ENCODE measurements at places on chromosomes 7 and 10.

DNA sequence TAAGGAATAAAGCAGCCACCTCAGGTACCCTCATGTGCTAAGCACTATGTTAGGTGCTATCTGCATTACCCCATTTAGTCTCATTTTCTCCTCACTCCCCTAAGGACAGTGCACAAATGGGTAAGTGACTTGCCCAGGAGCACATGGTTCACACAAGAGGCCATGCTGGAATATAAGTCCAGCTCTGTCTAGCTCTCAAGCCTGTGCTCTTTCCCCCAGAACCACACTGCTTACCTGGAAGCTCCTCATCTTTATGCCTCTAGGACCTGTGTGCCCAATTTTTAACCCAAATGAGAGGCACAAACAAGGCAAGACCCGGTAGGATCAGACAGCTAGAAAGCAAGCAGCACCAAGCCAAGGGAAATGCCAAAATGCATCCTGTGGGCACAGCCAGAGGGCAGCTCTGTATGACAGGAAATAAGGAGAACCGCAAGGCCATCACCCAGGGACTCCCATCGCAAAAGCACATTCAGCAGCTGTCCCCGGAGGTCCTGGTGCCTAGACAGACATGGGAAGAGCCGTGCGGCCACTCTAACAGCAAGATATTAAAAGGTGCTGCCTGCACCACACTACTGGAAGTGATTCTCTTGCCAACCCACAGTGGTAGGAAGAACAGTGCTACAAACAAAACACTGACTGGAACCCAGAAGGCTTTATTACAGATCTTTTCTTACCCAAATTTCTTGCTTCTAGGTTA, 88.1 kb downstream of the GSAP start:
- no peak for DNase-seq

GRCh38 chr7:121485467-121486243, 89.5 kb upstream of the FAM3C start:
- DNase-seq: no peak

- DNase-seq: no peak
These were observed 18.3 kb downstream of the FZD9 start for GRCh38 chr7:73451780-73452398.

DNA sequence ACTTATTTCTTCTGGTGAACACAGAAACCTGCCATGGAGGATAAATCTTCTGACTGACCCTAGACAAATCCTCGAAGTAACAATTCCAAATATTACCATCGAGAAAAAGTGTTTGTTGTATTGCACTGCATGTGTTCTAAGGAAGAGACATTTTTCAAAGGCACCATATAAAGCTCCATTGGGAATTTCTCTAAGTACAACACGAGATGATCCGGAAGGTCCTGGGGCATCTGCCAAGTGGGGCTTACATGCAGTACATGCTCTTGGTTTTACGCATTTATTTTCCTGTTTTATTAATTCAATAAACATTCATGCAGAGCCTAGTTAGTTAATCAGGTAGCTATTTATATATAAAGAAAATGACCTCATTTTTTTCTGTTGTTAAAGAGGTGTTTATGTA, 692.0 kb upstream of the IGFBP3 start:
- DNase-seq: no peak

DNA sequence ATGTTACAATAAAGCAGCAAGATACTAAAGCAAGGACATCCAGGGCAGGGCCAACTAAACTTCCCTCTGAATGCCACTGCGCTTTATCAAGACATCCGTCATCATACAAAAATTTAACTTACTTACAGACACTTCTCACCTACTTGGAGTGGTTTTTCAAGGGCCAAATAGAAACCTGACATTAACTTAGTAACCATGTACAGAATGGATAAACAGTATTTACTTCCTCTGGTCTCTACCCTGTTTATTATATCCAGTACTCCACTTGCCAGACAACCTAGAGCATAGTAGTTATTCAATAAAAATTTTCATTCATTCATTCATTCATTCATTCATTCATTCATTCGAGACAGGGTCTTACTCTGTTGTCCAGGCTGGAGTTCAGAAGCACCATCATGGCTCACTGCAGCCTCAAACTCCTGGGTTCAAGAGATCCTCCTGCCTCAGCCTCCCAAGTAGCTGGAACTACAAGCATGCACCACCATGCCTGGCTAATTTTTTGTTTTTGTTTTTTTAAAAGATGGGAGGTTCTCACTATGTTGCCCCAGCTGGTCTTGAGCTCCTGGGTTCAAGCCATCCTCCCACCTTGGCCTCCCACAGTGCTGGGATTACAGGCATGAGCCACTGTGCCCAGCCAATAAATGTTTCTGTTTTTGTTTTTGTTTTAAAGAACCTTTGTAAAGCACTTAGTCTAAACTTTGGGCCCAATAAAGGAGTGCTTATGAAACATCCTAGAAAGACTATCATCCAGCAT, 19.0 kb downstream of the SMURF1 start:
- no peak for DNase-seq

- DNase-seq: no peak
These were observed 40.5 kb upstream of the WASL start for GRCh38 chr7:123789206-123789784.

DNA sequence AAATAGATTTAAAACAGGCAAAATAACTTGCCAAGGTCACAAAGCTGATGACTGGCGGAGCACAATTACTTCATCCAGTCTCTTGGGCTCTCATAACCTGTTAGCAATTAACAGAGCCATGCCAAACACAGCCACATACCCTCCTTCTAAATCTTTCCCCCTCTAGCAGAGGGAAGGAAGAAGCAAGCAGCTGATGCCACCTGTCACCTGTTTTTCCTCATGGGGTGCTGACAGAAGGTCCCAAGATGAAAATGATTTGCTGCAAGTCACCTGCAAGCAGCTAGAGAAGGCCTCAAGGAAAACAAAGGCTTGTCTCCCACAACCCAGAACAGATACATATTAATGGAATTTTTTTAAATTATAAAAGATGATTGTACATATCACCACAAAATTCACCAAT, 117.8 kb downstream of the GFRA1 start:
- DNase-seq: no peak

DNA sequence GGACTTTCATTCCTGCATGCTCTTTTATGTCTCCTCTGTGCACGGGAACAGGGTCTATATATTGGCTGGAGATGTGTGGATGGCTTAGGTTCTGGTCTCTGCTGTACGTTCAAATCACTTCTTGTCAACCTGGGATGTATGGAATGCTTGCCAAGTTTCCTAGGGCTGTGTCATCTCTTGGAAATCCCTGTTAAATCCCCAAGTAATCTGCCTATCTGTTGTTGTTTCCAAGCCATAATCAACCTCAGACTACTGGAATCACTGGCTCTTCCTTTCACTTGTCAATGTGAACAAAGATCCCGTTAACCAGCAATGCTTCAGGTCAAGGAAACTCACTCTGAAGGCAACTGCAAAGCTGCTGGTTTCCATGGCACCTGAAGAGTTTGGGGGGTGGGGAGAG, 93.3 kb upstream of the FAM171A1 start:
- no peak for DNase-seq

GRCh38 chr7:154973381-154973780, 29.5 kb downstream of the PAXIP1 start:
- no peak for DNase-seq

DNA sequence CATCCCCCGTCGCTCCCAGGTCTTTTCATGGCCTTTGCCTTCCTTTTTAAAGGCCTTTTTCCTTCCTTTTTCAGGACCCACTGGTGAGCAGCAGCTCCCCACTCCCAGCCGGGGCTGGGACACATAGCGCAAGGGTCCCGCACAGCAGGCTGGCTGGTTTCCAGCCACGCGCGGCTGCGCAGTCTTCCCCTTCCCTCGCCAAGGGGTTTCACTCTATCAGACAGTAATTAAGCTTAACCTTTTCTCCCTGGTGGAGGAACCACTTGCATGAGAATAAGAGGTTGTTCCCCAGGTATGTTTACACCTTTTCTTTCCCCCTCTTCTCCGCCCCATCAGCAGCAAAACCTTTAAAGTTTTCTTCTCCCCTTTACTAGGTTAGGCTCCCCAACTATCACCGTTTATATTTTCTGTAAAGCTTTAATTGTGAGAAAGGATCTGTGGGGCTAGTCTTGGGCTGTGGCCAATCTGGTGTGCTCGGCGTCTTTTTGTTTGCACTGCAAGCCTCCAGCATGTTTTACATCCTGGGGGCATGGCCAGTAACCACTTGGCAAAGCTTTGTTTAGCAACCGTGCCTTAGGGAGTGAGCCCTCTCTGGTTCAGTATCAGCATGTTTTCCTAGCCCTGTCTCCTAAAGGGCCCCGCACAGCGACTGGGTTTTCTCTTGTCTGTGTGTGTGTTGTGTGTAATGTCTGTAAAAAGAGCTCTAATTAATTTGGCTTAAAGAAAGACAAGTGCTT, 219.6 kb downstream of the PHF14 start:
- no peak for DNase-seq

DNA sequence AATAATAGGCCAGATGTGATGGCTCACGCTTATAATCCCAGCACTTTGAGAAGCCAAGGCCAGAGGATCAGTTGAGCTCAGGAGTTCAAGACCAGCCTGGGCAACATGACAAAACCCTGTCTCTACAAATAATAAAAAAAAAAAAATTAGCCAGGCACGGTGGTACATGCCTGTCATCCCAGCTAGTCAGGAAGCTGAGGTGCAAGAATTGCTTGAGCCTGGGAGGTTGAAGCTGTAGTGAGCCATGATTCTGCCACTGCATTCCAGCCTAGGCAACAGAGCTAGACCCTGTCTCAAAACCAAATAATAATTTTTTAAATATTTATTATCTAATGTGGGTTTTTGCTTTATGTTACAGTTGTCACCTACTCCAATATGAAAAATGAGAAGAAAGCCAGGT, 178.9 kb downstream of the ADK start:
- no peak for DNase-seq

GRCh38 chr10:131063311-131063710, 248.2 kb downstream of the TCERG1L start:
- DNase-seq: no peak

All from stimulated activated CD4-positive, alpha-beta T cell treated with anti-CD3 and anti-CD28 coated beads, Interleukin-12 subunit alpha, Interleukin-12 subunit beta, amount 100 ng/mL, for 4 hours (primary cell).